ENCODE measurements at places on chromosomes 2 and 18.

GRCh38 chr2:236393101-236393500 lies 128.9 kb upstream of the ASB18 start:
- no peak for DNase-seq

- no peak for DNase-seq
Observed at GRCh38 chr2:38765149-38765548, 12.9 kb upstream of the GEMIN6 start.

- peak; percentile 86 for DNase-seq
Observed at GRCh38 chr2:109226128-109226527, 97.1 kb downstream of the SH3RF3 start.

- DNase-seq = no peak
Observed at GRCh38 chr18:8274370-8274769, 334.9 kb upstream of the RAB12 start.

DNA sequence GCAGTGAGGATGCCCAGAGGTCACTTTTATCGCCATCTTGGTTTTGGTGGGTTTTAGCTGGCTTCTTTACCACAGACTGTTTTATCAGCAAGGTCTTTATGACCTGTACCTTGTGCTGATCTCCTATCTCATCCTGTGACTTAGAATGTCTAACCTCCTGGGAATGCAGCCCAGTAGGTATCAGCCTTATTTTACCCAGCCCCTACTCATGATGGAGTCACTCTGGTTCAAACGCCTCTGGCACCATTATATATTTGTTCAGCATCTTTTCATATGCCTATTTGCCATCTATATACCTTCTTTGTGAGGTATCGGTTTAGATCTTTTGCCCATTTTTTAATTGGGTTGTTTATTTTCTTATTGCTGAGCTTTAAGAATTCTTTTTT lies 7.2 kb upstream of the CCNT2 start:
- DNase-seq = no peak

DNA sequence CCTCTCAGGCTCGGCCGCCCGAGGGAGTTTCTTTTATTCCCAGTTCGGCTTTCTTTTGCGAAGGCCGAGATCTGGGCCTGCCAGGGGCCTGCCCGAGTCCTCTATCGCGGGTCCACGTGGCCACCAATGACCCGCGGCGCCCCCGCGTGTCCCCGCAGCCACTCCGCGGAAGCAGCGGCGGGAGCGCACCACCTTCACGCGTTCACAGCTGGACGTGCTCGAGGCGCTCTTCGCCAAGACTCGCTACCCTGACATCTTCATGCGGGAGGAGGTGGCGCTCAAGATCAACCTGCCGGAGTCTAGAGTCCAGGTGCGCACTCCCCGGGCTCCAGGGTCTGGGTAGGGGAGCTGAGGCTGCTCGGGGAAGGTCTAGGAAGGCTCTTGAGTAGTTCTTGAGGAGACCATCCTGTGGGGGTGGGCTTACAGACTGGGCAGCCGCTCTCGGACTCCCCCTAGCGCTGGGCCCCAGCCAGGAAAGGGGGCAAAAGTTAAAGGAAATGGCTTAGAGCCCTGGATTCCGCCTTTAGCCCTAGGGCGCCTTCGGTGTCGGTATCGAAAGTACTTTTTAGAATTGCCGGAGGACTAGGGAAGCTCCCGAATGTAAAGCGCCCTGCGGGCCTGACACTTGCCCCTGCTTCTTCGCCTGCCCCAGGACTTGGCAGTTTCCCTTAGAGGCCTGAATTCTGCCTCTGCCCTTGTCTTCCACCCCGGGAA lies 3.4 kb downstream of the OTX1 start:
- peak; percentile 45 for DNase-seq

DNA sequence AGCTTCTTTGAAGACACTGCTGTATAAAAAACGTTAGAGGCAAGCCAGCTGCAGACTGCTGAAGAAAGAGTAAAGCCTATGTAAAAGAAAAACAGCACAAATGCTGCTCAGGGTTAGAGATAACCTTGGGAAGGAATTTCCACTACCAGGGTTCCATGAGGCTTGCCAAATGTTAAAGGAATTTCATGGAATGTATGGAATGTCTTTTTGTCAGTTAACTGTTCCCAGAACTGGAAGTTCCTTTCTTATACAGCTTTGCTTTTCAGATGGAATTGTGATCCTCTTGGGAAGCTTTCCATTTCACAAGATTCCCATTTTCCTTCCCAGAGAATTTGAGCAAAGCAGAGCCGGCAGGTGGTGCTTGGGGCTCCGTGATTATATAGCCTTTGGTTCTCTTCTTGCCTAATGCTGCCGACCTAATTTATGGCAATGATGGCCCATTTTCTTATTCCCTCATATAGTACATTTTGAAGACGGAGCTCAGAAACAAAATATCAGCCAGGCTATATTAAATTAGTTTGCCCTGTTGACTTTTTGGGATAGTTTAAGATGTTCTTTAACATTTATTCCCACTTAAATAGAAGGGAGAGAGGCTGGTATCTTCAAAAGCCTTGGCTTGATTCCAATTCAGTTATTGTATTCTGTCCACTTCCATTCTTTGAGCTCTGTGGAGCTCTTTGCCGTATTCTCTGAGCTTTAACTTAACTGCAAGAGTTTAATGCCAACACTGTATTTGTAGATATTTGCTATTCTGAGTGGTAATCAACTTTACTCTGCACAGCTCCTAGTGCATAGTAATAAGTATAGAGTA lies 162.3 kb downstream of the PHLPP1 start:
- DNase-seq = no peak

- no peak for DNase-seq
Observed at GRCh38 chr2:43851011-43851980, 12.5 kb downstream of the ABCG8 start.

DNA sequence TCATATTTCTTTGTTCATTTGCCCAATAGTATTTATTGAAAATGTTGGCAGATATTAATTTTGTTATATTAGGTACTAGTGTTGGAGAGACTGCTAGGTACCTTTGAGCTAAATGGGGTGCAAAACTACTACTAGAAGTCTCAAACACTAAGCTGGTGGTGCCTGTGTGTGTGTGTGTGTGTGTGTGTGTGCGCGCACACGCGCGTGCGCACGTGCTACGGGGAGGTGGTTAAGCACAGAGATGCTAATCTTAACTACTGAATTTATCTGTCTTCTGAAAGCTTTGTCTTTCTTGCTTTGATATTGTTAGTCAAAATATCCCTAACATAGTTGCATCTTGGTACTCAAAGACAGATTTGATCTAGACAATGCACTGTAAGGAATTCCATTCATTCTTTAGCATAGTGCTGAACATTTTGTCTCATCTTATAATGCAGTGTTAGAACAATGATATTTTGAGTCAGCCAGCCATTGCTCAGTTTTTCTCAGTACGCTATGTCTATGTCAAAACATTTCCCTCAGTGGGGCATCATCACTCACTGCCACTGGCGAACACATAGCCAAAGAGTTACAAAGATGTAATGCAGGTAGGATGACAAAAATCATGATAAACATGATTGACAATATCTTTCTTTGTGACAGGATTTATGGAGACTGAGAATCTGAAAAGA lies 396.0 kb upstream of the RGPD4 start:
- DNase-seq = no peak

- no peak for DNase-seq
Observed at GRCh38 chr2:202604699-202605098, 30.1 kb upstream of the FAM117B start.

GRCh38 chr2:15615301-15615920 lies 23.7 kb downstream of the DDX1 start:
- no peak for DNase-seq

DNA sequence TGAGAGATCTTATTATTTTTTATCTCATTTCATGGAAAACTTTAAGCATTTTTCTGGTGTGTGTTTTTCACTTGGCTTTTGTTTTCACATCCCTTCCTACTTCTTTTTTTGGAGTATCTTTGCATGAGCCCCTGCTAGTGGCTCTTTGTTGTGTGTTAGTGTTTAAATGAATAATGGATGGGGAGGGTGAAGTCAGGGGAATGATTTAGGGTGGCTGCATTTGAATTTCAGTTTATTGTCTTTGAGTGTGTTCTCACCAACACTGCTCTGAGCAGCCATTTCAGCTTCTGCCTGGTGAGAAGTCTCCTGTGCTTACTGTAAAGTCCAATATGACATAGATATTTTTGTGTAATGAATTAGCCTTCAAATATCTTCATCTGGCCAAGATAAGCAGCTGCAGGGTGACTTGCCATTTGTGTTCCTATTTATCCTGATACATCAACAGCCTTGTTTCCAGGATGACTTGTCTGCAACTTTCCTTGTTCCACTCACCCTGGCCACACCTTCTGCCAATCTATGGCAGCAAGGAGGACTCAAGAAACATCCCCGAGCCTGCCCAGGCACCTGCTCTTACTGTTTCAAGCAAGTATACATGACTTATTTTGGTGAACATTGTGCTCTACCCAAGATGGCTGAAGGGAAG lies 182.6 kb downstream of the PDE11A start:
- DNase-seq = no peak

DNA sequence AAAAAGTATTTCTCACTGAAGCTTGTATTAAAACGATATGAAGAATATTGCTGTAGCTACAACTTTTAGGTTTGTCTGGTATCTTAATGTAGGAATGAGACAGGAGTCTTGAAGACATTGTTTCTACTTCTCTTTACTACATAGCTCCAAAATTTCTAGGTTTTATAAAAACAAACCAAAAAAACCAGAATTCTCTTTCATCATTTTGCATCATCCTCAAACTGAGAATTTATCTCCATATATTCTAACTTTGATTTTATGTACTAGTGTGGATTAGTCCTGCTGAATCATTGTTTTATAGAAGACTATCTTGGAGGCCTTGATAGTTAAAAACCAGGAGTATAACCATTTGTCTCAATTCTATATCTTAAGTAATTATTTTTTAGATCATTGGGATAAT lies 100.2 kb downstream of the ICA1L start:
- no peak for DNase-seq

DNA sequence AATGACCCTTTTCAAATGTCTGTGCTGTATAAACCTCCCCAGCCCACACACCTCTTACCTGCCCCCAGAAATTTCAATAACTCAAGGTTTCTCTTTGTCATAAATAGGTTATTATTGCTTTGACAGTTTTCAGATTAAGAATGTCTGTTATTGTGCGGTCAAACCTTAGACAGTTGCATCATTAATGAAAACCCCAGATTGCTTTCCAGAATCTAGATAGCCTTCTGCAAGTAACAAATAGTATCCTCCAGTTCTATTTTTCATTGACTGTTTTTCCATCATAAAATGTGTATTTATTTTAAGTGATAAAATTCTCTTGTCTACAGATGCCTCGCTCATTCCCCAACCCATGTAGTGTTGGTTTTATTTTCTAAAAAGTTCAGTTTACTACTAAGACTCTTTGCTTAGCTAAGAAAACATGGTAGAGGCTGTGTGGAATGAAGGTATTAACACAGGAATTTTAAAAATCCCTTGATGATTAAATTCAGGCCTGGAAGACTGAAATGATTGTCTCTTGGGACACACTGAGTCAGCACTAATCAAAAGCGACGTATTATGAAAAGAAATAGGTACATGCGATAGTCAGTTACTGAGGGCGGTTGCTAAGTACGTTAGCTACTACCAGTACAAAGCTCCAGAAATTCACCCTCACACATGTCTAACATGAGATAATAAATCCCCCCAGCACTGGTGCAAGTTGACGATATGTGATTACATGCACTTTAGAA lies 38.4 kb upstream of the ITGAV start:
- no peak for DNase-seq

DNA sequence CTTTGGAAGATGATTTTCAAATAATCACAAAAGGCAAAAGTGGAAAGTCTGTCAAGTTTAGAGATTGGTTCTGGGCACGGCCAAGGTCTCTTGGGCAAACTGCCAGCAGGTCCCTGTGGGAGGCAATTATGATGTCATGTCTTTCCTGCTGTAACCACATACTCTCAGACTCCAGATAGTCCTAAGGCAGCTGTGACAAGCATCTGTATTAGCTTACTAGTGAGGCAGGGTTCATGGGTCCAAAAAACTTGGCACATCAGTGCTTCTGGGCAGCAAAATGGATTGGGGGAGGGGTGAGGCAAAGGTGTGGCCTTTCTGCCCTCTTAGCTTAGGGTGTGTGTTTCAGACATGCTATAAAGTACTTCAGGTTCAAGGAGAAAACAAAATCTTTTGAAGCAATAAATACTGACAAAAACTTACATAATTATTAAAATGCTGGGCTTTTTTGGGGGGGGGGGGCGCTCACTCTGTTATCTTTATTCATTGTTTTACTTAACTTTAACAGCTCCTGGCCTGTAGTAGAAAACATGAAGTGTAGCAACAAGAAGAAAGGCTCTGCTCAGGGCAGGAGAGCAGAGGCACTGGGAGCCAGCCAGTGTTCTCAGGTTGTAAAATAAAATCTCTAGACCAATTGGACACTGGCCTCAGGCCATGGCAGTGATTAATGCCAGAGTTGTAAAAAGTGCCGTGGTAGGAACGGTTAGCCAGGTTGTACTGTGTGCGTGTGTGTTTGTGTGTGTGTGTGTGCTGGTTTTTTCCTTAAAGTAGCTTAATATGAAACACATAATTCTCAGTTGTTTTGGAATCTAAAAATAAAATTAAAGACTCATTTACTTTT lies 14.3 kb upstream of the TANC1 start:
- peak; percentile 76 for DNase-seq

DNA sequence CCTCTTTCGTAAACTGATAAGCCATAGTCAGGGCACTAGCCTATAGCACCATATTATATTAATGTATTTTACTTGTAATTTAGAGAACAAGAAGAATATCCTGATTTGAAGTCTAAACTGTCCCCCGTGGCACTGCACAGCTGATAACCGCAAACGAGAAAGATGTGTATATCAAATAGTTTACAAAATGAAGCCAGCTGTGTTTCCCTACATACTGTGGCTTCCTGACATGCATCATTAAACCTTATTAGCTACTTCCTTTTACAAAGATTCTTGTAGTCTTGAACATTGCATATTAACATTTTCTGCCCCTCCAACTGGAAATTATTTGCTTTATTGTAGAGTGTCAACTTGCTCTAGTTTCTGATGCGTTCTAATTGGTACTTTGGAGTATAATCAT lies 153.5 kb upstream of the NFATC1 start:
- no peak for DNase-seq

DNA sequence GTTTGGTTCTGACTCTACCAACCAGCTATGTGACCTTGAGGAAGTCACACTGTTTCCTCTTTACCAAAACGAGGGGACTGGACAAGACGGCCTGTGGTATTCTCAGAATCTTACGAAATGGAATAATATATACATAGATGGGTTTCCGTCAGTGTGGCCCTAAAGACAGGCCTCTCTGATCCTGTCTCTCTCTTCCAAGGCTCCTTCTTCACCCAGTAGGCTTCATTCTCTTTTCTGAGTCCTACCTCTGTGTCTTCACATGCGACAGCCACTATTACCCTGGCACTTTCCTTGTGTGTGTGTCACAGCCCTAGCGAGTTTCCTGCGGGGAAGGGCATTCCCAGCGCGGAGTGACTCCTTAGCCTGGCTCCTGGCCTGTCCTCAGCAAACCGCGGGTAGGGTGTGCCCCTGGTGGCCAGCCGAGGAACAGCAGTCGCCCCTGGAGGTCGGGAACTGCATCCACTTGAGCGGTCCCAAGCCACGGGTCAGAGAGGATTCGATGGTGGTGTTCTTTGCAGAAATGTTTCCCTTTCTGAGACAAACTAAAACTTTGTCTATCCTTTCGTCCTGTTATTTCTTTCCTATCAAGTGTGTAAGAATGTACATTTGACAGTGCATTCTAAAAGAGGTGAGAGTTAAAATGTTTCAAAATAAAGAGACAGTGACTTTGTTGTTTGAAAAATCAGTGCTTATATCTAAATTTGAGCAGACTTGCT lies 63.3 kb downstream of the RAB31 start:
- DNase-seq = peak; percentile 91
